ENCODE measurements at places on chromosomes 1 and 21.
A peak's percentile ranks its signal among the peaks of the same experiment; 100 is the strongest.

GRCh38 chr1:167671727-167672511 is 41.9 kb downstream of the RCSD1 start:
- DNase-seq = no peak

GRCh38 chr1:157580179-157580827 is 17.6 kb downstream of the FCRL4 start:
- DNase-seq = peak; percentile 53

- DNase-seq = no peak
Observed at GRCh38 chr1:119841306-119841705, 30.0 kb upstream of the REG4 start.

DNA sequence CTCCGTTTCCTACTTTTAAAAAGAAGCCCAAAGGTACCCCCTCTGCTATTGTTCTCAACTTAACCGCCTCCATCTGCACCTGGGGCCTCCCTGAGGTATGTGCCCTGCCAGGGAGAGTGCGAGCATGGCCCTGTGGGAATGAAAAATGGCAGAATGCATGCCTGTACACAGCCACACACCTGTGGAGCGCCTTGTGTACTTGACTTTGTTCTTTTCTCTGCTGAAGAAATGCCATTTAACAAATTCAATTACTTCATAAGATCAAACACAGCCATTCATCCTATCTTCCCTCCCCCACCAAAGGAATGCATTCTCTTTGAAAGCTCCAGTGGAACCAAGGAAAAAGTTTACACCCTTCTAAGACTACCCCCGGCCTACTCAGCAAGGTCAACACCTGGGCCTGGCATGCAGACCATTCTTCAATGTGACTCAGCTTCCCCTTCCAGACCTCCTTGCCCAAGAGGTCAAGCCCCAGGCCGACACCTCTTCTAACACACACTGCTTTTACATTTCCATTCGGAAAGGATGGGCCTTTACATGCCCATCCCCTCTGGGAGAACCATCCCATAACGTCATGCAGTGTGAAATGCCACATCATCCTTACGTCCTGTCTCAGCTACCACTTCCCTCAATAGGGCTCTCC is 123.7 kb downstream of the SMYD2 start:
- no peak for DNase-seq

DNA sequence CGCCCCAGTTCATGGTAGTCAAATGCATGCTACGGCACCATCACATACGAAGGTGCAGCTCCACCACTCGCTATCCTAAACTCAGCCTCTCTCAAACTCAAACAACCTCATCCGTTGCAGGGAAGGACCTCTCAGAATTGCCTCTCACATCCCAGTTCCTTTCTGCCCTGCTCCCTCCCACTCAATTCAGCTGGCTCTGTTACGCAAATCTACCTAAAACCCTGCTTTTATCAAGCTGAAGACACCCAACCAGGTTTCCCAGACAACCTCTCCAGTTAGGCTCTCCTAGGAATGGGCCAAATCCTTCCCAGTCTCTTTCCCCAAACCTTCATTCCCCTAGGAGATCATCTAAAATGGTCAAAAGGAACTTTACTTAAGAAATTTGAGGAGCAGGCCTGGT is 62.9 kb downstream of the CLSTN1 start:
- no peak for DNase-seq

DNA sequence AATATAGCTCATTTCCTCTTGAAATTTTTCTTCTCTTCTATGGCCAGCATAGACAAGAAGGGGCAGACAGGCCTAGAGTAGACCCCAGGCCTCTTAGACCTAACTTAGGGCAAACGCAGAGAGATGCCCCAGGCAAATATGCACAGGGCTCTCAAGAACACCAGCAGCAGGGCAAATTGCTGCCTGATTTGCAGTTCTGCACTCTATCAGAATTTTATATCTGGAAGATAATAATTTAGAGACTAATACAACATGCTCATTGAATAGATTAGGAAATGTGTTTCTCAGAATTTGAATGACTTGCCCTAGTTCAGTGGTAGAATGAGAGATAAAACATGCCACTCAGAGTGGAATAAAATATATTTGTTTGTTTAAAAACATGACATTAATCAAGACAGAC is 200.4 kb upstream of the ADGRL2 start:
- no peak for DNase-seq

- no peak for DNase-seq
Observed at GRCh38 chr1:22886211-22886610, 86.5 kb downstream of the LACTBL1 start.
